CD4-positive, alpha-beta T cell treated with Interleukin-10 for 1 hour (primary cell): ENCODE measurements at places on chromosomes 1 and 21.

- no peak for DNase-seq
Measured at GRCh38 chr1:65020774-65021173, 54.4 kb upstream of the JAK1 start.

DNA sequence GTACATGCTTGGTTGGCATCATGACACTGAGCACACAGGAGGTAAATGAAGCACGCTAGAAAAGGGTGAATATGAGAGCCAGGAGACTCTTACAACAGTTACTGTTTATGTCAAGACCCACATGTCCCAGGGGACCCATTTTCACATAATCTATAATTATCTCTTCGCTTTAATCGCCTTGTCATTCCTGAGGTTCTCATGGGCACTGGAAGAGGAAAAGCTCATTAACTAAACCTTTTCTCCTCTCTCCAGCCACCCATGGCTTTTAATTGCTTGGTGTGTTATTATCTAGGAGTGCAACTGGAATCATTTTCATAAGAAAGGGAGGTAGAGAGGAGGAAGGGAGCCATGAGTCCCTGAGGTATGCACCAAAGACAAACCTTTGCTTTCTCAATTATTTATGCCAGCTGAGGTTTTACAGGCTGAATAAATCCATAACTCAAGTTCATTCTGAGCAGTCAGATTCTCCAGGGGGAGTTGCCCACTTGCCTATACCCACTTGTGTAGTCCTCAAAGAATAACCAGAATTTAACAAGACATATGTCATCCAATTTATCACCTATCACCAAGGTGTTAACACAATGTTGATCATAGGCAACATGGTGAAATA, 77.4 kb downstream of the ACBD6 start:
- DNase-seq = no peak

DNA sequence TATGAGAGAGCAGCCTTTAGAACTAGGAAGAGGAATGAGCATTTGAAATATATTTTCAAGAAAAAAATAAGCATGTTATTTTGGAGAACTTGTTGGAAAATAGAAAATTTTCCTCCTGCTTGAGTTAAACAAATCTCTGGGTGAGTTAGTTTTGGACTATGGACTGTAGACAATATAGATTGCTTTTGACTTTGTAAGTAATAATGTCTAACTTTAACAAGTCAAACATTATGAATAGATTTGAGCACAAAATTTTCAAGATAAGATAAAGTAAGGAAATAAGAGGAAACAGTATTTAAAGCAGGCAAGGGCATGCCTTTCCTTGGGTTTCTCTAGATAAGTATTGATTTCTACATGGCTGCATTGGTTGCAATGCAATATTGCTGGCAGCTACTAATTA, 360.8 kb downstream of the LMO4 start:
- no peak for DNase-seq

DNA sequence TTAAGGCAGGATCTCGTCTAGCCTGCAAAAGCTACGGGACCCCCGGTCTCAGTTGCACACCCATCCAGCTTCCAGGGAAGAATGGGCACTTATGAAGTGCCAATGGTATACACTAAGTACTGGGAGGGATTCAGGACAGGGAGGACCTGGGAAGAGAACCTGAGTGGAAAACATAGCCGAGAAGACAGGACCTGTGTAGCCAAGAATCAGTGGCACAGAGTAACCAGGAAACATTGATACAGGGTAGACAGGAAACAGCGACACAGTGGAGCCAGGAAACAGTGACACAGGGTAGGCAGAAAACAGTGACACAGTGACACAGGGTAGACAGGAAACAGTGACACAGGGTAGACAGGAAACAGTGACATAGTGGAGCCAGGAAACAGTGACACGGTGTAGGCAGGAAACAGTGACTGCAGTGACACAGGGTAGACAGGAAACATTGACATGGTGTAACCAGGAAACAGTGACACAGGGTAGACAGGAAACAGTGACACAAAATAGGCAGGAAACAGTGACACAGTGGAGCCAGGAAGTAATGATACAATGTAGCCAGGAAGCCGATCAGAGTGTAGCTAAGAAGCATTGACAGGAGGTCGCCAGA, 138.0 kb upstream of the ARHGEF16 start:
- peak; percentile 6 for DNase-seq

DNA sequence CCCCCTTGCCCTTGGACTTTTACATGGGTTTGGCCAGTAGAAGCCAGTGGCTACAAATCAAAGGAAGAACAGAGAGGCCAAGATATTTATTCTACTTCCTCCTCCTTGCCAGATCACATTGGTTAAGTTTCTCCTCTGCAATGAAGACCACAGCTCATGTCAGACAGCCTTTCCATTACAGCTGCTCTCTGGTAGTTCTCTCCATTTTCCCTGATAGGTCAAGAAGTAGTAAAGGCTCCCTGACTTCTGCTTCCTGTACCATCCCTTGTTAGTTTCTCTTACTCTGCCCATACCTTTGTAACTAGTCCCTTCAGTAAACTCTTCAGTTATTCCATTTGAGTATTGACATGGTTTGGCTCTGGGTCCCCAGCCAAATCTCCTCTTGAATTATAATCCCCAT, 27.8 kb downstream of the NME7 start:
- no peak for DNase-seq

DNA sequence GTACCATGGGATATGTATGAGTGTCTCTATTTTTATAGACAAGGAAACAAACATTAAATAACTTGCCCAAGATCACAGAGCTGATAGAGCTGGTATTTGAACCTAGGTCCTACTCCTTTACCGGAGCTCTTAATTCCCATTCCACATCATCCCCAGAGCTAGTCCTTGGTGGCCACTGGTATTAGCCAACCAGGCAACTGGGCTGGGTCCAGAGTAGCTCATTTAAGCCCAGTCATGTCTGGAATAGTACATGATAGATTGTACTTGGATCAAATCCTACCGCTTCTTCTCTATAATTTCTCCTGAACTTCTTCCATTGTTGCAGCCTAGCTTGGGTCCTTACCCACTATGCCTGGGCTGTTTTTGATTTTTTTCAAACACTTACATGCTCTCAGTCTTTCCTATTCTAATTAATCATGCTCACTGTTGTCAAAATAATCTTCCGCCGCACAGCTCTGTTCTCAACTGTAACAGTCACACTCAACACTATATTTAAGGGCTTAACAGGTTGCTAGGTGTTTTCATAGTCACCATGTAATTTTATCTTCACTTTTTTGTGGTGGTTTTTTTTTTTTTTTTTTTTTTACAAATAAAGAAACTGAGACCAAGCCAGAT, 80.2 kb downstream of the COLGALT2 start:
- peak; percentile 2 for DNase-seq
